ENCODE measurements at places on chromosomes 7 and 10.

DNA sequence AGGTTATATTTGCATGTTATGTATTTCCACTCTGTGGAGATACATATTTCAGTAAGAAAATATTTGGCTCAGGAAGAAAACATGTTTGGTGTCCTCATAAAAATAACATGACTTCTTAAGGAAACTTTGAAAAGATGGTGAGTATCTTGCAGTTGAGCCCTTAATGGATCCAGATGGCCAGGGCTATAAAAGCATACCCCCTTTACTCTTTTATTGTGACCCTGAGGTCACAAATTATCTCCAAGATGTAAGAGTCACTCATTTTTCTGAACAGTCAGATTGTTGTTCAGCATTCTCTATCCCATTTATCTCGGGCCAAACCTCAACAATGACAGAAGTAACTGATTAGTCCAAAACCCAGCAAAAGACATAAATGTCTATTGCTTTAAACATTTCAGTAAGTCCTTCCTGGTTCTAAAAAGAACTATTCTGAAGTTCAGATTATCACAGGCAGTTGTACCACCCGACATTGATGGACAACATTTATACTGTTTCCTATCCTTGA, 539.4 kb downstream of the PARD3 start:
- no peak for DNase-seq

GRCh38 chr7:156173748-156174353, 361.6 kb upstream of the SHH start:
- DNase-seq: no peak

- DNase-seq: no peak
Measured at GRCh38 chr7:157980774-157981173, 606.8 kb downstream of the PTPRN2 start.

DNA sequence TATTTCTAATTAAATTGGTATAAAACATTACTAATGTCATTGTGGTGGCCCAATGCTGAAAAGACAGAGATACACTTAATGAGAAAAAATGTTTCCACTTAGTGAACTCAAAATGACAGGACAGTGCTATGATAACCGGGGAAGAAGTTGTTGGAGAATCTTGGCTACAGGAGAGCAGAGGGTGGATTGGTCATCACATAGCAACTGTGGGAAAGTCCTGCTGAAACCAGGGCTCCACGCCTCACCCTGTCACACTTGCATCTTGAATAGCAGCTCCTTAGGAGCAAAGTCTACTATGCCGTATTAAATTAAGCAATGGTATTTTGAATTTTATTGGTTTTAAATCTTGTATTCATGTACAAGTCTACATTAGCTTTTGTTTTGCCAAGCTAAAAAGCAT, 225.5 kb downstream of the KLF6 start:
- DNase-seq: no peak

DNA sequence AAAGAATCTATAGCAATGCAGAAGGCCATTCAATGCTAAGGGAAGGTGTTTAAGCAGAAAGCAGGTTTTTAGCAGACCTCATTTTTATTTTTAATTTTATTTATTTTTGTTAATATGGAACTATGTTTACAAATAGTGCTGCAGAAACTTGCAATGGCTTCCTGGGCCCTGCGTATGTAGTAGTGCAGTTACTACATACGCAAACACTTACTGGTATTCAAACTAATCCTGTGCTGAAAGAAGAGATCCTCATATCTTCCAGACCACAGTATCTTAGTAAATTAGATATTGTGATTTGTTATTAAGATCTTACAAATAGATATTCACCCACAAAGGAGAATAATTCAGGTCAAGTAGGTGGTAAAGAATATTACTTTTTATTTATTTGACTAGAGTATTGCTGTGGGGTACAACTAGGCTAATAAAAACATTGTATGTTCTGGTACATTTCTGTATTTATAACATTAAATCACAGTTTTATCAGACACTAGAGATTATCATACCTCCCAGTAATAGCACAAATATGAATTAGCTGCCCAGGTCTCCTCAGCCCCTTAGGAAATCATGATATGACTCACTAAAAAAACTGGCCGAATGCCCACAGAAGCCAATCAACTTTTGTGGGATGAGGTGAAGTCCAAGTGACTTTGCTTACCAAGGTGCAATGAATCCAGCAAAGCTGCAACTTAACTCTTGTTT, 57.6 kb downstream of the RNLS start:
- DNase-seq: peak; percentile 63

GRCh38 chr7:91557789-91558404, 293.7 kb downstream of the FZD1 start:
- DNase-seq: no peak

- no peak for DNase-seq
Measured at GRCh38 chr7:99625321-99625720, 8.6 kb downstream of the ZSCAN25 start.

DNA sequence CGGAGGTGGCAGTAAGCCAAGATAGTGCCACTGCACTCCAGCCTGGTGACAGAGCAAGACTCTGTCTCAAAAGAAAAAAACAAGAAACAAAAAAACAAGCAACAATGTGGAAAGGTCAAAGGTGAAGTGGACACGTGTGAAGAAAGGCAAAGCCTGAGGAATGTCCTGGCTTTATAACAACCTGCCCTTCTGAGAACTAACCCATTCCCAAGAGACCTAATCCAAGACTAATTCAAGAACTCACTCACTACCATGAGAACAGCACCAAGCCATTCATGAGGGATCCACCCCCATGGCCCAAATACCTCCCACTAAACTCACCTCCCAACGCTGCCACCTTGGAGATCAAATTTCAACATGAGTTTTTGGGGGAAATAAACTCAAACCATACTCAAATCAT, 47.5 kb upstream of the KIF5B start:
- no peak for DNase-seq

- DNase-seq: peak; percentile 67
Measured at GRCh38 chr7:152894295-152895170, 135.0 kb downstream of the ACTR3B start.

DNA sequence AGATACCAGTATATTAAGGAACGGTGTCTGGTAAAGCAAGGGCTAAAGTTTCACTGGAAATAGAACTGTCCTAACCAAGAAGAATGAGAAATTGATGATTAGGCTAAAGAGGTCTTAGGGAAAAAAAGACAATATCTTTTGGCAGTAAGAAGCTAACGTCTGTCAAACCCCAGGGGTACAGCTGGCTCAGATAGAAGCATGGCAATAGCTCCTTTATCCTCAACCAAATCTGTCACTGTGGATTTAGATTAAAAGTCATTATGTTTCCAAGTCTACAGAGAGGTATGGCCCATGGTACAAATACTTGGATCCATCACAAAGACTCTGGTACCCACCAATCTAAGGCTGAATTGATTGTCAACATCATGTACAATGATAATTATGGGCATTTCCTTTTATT, 8.6 kb upstream of the SLC16A9 start:
- no peak for DNase-seq

DNA sequence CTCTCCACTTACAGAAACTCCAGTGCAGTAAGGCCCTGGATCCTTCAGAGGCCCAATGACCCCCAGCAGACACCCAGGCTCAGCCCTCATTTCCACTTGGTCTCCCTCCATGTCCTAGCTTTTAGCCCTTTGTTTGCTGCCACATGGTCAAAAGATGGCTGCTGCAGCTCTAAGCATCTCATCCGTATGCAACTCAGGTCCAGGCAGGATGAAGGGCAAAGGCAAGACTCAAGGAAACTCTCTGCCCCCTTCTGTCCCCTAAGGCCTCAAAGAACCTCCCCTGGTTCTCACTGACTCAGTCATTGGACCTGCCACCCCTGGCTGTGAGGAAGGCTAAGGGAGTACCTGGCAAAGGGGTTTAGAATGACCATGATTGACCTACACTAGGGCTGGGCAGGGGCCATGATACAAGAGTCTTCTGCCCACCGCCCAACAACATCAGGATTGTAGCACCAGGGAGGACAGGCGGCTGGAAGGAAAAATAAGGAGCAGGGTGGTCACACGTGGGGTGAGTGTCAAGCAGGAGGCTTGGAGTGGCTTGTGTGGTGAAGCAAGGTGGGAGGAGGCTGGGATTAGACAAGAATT, 303.8 kb upstream of the ZMIZ1 start:
- DNase-seq: no peak

DNA sequence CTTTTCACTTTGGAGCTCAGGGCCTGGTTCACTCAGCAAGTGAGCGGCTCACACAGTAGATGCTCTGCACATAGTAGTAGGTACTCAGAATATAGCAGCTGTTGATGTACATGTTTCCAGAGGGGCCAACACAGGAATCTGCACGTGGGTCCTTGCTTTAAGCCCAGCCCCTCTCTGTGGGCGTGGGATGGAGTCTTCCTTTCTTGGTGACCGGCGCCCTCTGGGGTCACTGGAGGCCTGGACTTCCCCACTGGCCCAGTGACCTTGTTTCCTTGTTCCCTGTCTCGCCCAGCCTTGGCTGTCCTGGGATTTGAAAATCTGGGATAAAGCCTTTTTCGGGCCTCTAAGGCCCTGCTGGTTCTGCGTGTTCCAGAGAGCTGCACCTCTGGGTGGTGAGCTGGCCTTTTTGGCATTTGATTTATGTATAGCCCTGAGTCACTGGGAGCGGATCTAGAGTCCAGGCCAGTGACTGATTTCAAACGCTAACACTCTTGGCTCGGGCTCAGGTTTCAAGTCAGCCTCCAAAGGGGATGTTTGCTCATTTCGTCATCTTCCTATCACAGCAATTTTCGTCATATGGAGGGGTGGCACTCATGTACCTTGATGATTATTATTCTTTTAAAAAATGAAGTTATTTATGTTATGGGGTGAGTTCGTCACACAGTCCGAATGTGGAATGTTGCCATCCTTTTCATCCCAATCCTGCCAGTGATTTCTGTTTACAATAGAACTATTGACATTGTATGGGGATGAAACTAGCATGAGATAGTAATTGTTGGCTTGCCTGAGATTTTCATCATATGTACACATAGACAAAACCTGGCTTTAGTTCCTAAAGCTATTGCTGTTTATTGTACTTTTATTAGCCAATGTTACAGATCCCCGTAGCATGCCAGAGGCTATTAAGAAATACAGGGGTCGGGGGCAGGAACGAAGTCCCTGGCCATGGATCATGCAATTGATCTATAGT, 65.5 kb downstream of the CUX1 start:
- DNase-seq: no peak

DNA sequence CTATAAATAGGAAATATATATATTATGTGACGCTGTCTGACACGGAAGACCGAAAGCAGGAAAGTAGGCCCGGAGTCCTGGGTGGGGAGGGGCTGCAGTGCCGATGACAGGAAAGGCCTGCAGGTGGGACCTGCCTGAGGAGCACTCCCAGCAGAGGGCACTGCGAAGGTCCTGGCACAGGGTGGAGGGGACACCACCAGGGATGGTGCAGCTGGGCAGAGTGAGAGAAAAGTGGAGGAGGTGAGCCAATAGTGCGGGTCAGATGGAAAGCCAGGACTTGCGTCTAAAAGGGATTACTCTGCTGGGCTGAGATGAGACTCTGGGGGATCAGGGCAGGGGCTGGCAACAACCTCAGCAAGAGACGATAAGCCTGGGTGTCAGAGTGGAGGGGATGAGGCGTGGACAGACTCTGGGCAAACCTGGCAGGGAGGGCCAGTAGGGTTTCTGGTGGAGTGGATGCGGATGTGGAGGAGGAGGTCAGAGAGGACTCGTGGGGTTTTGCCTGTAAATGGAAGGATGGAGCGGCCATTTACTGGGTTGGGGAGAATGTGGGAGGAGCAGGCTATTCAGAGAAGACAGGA, 118.2 kb upstream of the ZNF746 start:
- DNase-seq: no peak

Measured in BE2C (cell line).